ENCODE measurements at places on chromosomes 11 and 22.

DNA sequence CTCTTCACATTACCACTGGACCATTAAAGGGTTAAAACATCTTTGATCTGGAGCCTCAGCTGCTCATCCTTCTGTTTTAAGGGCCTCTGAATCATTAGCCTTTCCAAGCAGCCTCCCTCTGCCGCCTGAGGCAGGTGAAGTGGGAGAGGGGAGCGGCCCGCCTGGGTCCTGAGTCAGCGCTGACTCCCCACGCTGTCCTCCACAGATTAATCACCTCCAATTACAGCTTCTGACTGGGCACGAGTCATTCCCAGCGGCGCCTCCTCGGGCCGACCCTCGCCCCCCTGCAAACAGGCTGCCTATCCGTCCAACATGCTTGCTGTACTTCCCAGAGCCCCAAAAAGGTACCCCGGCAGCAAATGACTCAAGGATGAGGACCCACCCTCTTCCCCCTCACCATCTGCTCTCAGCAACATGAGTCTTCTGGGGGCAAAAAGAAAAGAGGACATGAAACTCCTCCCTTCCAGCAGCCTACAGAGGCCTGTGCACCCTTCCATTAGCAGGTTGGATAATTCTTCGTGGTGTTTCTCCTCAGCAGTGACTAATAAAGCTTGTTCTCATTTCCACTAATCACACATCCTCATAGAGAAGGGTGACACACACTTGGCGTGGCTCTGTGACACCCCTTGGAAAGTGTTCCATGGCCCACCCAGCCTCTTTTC lies 44.3 kb upstream of the JAM3 start:
- DNase-seq = no peak

- DNase-seq = no peak
These were observed 15.8 kb upstream of the FLI1 start for GRCh38 chr11:128678024-128678423.

DNA sequence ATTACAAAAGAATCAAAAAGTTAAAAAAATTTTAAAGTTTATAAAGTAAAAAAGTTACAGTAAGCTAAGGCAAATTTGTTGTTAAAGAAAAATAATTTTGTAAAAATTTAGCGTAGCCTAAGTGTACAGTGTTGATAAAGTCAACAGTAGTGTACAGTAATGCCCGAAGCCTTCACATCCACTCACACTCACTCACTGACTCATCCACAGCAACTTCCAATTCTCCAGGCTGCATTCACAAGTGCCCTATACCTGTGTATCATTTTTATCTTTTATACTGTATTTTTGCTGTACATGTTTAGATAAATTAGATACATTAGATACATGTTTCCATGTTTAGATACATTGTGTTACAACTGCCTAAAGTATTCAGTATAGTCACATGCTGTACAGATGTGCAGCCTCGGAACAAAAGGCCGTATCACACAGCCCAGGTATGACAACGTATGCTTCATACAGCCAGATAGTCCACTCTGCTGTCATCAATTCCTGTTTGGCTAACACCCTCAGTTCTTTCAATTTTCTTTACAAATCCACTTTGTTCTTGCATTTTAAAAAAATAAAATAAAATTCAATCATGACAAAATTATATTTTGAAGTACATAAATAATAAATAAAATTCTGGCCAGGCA lies 80.7 kb downstream of the RBFOX2 start:
- no peak for DNase-seq

DNA sequence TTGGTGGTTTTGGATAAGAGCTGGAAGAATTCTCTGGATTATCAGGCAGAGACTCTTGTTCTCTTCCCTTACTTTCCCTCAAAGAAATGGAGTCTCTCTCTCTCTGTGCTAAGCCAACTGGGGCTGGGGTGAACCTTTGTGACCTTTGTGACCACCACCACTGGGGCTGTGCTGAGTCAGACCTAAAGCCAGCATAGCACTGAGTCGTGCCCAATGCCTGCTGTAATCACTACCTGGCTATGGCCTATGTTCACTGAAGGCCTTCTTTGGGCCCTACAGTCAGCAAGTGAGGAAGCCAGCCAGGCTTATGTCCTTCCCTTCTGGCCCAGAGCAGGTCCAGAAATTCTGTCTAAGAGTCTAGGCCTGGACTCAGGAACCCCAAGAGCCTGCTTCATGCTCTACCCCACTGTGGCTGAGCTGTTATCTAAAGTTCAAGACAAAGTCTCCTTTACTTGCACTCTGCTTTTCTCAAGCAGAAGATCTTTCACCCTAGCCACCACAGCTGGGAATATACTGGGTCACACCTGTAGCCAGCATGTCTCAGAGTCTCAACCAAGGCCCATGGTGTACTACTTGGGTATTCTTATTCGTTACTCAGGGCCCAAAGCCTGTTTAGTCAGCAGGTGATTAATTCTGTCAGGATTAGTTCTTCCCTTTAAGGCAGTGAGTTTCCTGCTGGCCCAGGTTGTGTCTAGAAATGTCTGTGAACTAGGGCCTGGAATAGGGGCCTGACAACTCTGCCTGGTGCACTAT lies 86.0 kb downstream of the EHF start:
- no peak for DNase-seq

GRCh38 chr11:121291896-121292494 lies 576 bp upstream of the SC5D start:
- no peak for DNase-seq

DNA sequence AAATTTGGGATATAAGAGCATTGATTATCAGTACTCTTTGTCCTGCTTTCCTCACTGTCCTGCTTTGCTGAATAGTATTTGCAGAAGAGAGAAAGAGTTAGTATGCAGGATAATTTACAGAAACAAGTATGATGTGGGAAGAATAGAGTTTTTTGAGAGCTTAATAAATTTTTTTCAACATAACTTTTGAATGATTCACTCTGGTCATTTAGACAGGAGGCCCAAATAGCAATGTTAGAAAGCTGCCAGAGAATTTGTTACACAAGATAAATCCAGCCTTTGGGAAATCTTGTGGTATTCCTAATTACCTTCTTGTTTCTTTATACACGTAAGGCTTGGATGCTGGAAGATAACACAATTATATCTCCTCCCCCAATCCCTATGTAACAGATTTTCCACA lies 484.6 kb downstream of the CNTN5 start:
- no peak for DNase-seq

GRCh38 chr11:33701302-33702230 lies 940 bp upstream of the C11orf91 start:
- no peak for DNase-seq

DNA sequence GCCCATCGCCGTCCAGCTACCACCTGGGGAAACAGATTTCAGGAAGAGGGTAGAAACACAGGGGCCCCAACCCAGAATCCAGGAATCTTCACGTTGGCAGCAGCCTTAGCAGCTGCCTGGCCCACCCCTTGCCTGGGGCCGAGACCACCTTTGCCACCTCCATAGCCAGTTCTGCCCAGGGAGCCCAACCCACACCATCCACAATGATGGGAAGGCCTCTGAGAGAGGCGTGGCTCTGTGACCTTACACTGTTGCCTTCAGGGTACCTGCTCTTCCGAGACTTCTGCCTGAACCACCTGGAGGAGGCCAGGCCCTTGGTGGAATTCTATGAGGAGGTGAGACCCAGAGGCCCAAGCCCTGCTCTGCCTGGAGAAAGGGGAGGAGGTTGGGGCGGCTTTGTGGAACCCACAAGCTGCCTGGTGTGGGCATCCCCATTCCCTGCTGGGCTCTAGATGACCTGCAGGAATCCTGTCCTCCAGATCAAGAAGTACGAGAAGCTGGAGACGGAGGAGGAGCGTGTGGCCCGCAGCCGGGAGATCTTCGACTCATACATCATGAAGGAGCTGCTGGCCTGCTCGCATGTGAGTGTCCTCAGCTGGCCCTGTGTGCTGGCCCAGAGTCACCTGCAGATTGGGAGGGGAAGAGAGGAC lies 10.0 kb upstream of the ANKRD13D start:
- DNase-seq = no peak

- peak; percentile 5 for DNase-seq
These were observed 1074.9 kb downstream of the FAM181B start for GRCh38 chr11:81658722-81659121.

GRCh38 chr11:71184421-71185210 lies 67.8 kb downstream of the SHANK2 start:
- DNase-seq = no peak

DNA sequence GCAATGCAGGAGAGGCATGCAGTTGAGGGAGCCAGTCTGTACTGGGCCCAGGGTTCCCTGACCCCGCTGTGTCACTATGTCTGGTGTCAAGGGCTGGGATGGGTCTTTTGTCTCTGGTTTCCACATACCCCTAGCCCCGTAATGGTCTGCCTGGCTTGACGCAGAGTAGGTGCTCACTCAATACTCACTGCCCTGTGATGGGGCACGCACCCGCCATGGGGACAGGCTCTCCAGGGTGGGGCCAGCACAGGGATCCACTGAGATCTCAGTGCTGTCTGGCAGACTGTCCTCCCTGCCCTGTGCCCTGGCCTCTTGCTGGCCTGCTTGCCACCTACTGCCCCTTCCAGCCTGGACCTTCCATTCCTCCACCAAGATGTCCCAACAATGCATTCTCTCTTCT lies 101.7 kb upstream of the CD82 start:
- no peak for DNase-seq

GRCh38 chr11:113730887-113731726 lies 25.0 kb upstream of the TMPRSS5 start:
- no peak for DNase-seq

GRCh38 chr11:79296141-79296540 lies 144.7 kb downstream of the TENM4 start:
- no peak for DNase-seq

- DNase-seq = no peak
These were observed 23.6 kb downstream of the CHEK2 start for GRCh38 chr22:28718044-28718443.

- no peak for DNase-seq
These were observed 5.7 kb downstream of the LTBP3 start for GRCh38 chr11:65552388-65552951.

- peak; percentile 44 for DNase-seq
These were observed 33.3 kb upstream of the NNMT start for GRCh38 chr11:114262681-114263512.

DNA sequence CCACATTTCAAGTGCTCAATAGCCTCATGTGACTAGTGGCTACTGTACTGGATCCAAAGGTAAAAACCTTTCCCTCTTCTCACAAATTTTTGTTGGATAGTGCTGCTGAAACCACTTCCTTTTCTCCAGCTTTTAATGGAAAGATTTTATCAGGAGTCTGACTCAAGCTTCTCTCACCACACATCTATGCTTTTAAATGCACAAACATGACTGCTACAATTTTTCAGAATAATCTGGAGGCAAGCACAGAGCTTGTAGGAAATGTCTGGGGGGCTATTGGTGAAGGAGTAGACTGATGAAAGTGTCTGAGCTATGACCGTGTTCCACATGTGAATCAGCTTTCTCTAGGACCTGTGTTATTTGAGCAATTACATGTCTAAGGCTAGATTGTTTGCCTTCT lies 101.1 kb upstream of the FAT3 start:
- no peak for DNase-seq

- DNase-seq = no peak
These were observed 70.3 kb downstream of the TRIM29 start for GRCh38 chr11:120067438-120068113.

DNA sequence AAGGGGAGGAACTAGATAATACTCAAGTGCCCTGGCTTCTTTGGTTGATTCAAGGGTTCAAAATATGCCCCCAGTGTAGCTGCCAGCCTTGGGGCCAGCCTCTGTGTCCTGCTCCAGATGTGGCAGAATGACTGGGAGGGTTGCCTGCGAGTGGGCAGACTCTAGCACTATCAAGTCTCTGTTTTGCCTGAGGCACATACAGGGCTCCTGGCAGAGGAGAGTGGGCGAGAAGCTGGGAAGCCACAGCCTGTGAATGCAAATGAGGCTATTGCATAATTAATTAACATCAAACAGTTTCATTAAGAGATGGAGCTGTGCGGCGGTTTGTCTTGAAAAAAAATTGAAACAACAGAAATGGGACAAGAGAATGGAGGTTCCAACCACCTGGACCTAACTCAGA lies 50.8 kb downstream of the BUD13 start:
- no peak for DNase-seq

DNA sequence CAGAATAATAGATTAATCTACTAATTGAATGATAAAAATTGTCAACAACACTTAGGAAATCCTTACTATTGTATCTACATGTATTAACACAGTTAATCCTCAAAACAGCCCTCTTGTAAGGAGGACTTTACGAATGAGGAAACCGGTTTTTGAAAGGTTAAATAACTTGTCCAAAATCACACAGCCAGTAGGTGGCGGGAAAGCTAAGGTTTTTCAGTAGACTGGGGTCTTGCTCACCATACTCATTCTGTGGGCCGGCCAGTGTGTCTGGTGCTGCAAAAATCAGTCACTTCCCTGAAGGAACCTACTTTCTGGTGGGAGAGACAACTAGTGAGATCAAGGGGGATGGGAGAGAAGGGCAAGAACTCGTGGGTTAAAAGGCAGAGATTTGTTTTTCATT lies 3.8 kb downstream of the DCPS start:
- DNase-seq = no peak
